GM23248 (cell line): ENCODE measurements at places on chromosomes 16 and 17. TPM values are rescaled to one million over a fixed set of nuclear protein-coding genes. Genes with fewer than 3 reads are reported as not detected.

Gene ASGR2
- not detected in 2 replicates for total RNA-seq

Gene AGRP
- total RNA-seq = not detected in 2 replicates

Gene ADGRG3
- not detected in 2 replicates for total RNA-seq

Gene TBC1D3G
- not detected in 2 replicates for total RNA-seq

Gene CLEC3A
- not detected in 2 replicates for total RNA-seq

Gene FOXN1
- not detected in 2 replicates for total RNA-seq

Gene CD300E
- not detected in 2 replicates for total RNA-seq

Gene CNP
- 58.3 and 69.4 TPM in 2 replicates for total RNA-seq

Gene ATP1B2
- total RNA-seq = not detected in 2 replicates

Gene HSF4
- 6.4 and 10.8 TPM in 2 replicates for total RNA-seq

Gene NKIRAS2
- total RNA-seq = 70.8 and 71.2 TPM in 2 replicates

Gene C17orf113
- 0.13 TPM in 1 of 2 replicates, not detected in the other for total RNA-seq

Gene HCRT
- total RNA-seq = not detected in 2 replicates

Gene ABI3
- total RNA-seq = not detected in 2 replicates

- no peak overlapping the region for H3K4me3 ChIP-seq
- H3K27me3 ChIP-seq = no peaks in the 10 kb centered on the region
- no peak overlapping the region for H3K27ac ChIP-seq
- peaks cover 15% of the 10 kb centered on the region for H3K4me1 ChIP-seq
Observed at GRCh38 chr16:28009586-28010373, 53.7 kb downstream of the GSG1L start.

DNA sequence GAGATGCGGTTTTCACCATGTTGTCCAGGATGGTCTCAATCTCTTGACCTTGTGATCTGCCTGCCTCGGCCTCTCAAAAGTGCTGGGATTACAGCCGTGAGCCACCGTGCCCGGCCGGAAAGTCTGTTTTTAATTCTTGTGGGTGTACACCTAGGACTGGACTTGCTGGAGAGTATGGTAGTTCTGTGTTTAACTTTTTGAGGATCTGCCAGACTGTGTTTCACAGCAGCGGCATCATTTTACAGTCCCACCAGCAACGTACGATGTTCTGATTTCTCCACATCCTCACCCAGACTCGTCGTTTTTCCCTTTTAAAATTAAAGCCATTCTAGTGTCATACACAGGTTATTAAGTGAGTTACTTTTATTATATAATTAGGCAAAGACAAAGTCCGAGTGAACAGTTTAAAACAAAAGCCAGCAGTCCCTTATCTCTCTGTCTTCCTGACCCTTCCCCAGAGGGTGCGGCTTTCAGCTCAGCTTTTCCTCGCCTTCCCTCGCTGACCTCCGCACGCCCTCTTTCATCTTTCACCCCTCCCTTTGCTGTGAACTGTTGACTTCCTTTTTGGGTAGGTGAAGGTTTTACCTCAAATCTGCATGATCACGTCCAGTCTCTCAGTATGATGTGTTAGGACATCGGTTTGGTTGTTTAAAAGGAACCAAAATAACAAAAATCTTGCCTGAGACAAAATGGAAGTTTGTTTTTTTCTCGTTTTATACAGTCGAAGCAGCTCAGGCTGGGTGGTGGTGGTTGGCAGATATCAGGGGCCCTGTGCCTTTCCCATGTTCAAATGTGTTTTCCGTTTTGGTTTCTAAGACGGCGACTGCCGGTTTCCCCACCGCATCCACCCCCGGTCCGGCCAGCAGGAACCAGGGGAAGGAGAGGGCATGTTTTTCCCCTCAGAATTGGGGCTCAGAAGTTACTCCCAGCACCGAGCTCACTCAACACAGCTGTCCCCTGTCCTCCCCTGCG lies 18.0 kb downstream of the FAM234A start:
- H3K27ac ChIP-seq = no peak overlapping the region
- DNase-seq = no peak
- H3K4me1 ChIP-seq = no peaks in the 10 kb centered on the region
- no peak overlapping the region for H3K4me3 ChIP-seq
- H3K36me3 ChIP-seq = peaks cover 7% of the 10 kb centered on the region; the same call in 1 of the 2 replicates

GRCh38 chr17:68457168-68457538 lies at the start of gene WIPI1:
TSS of gene WIPI1 (minus strand) at chr17:68457496. CDS start at chr17:68457421, 75 bp downstream.
- H3K36me3 ChIP-seq = peaks cover 6% of the 10 kb centered on the region; the same call in 1 of the 2 replicates
- DNase-seq = no peak
- peak within 1 kb of the TSS; percentile 80 for H3K4me3 ChIP-seq
- peak within 1 kb of the TSS; percentile 99 for H3K27ac ChIP-seq

DNA sequence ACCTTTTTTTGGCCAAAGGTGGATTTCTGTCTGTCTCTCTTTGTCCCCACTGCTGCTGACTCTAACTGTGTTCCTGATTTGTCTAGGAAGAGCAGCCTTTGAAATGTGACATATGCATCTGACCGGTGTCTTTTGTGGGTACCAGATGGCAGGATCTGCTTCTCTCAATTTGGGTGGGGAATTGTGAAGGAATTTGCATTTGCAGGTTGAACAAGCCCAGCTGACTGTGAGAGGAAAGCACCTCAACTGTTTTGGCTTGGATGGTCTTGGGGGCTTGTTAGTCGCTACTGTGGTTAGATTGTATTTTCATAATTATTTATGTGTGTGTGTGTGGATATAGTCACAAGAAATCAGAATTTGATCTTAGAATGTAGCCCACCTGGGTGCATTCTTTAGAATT lies 37.7 kb upstream of the LCMT1 start:
- no peak for DNase-seq
- no peaks in the 10 kb centered on the region for H3K4me1 ChIP-seq
- no peak overlapping the region for H3K27ac ChIP-seq
- H3K4me3 ChIP-seq = no peak overlapping the region
- H3K36me3 ChIP-seq = no peaks in the 10 kb centered on the region

DNA sequence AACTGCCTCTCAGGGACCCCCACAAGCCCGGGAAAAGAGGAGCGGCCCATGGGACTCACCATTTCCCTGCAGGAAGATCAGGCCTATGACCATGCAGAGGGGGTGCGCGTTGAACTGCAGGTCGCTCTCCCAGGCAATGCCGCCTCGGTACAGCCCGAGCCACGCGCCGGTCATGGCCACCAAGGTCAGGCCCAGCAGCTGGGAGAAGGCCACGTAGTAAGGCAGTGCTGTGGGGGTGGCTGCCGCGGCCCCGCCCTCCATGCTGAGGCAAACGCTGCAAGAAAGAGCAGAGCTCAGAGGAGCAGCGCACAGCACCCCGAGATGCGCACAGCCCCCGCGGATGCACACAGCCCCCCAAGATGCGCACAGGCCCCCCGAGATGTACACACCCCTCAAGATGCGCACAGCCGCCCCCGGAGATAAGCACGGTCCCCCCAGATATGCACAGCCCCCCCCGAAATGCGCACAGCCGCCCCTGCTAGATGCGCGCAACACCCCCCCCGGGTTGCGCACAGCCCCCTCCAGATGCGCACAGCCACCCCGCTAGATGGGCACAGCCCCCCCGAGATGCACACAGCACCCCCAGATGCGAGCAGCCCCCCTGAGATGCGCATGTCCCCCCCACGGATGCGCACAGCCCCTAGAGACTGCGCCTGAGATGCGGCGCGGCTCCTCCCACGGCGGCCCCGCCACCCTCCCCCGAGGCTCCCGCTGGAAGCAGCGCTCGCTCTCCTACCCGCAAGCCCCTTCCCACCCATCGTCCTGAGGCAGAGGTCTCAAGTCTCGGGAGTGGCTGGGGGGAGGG lies 8.6 kb downstream of the CYB561 start:
- no peaks in the 10 kb centered on the region for H3K36me3 ChIP-seq
- H3K4me3 ChIP-seq = no peak overlapping the region
- peak; percentile 53 for DNase-seq
- no peak overlapping the region for H3K27ac ChIP-seq
- H3K27me3 ChIP-seq = no peaks in the 10 kb centered on the region

- H3K4me3 ChIP-seq = no peak overlapping the region
- DNase-seq = no peak
- no peak overlapping the region for H3K27ac ChIP-seq
- H3K4me1 ChIP-seq = no peaks in the 10 kb centered on the region
- H3K27me3 ChIP-seq = no peaks in the 10 kb centered on the region
Observed at GRCh38 chr16:23225634-23226033, 43.1 kb downstream of the SCNN1G start.

DNA sequence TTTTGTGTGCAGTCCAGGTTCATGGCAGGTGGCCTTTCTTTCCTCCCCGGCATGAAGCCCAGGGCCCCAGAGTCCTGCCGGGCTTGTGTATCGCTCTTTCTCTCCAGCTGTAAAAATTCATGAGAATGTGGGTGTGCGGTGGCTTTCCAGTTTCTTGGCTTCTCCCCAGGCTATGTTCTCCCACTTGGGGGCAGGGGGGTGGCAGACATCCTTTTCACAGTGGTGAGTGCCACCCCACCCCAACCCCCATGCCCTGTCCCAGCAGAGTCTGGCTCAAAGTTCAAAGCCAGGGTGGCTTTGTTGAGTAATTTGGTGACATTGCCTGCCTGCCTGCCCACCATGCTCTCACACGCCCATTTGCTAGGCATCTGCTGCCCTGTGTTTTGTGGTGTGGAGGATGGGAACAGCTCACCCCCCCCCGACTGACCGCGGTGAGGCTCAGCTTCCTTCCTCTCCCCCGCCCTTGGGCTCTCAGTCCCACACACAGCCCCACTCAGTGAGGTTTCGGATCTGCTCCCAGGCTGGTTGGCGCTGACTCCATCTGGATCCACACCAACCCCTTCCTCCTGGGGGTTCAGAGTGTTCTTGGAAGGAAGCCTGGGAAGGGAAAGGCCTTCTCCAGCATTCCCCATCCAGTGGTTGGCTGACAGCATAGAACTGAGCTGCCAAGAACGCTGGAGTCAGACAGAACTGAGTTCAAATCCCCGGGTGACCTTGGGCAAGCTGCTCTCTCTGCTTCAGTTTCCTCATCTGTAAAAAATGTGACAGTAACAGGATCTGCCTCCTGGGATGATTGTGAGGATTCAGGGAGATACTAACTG lies 36.0 kb downstream of the CHD9 start:
- peak overlapping the region; percentile 59 for H3K4me3 ChIP-seq
- H3K4me1 ChIP-seq = peaks cover 46% of the 10 kb centered on the region
- H3K27ac ChIP-seq = peak overlapping the region; percentile 94

GRCh38 chr16:1895949-1896675 lies 22.1 kb downstream of the HS3ST6 start:
- H3K27me3 ChIP-seq = peaks cover 10% of the 10 kb centered on the region
- no peaks in the 10 kb centered on the region for H3K4me1 ChIP-seq
- no peak overlapping the region for H3K4me3 ChIP-seq
- no peak overlapping the region for H3K27ac ChIP-seq
- no peaks in the 10 kb centered on the region for H3K36me3 ChIP-seq
- DNase-seq = no peak

- DNase-seq = no peak
- no peaks in the 10 kb centered on the region for H3K36me3 ChIP-seq
- H3K27me3 ChIP-seq = no peaks in the 10 kb centered on the region
- no peak overlapping the region for H3K27ac ChIP-seq
- no peak overlapping the region for H3K4me3 ChIP-seq
Observed at GRCh38 chr16:78286065-78286464, 186.6 kb downstream of the WWOX start.

GRCh38 chr17:41406205-41406604 lies 8.8 kb upstream of the KRT31 start:
- no peaks in the 10 kb centered on the region for H3K27me3 ChIP-seq
- peaks cover 30% of the 10 kb centered on the region for H3K4me1 ChIP-seq
- no peak overlapping the region for H3K27ac ChIP-seq
- no peaks in the 10 kb centered on the region for H3K36me3 ChIP-seq
- no peak overlapping the region for H3K4me3 ChIP-seq

- H3K27me3 ChIP-seq = no peaks in the 10 kb centered on the region
- no peaks in the 10 kb centered on the region for H3K36me3 ChIP-seq
- H3K4me1 ChIP-seq = peaks cover 20% of the 10 kb centered on the region
- DNase-seq = peak; percentile 93
- H3K4me3 ChIP-seq = peak overlapping the region; percentile 28; the same call in 1 of the 2 replicates
- H3K27ac ChIP-seq = peak overlapping the region; percentile 88
Observed at GRCh38 chr17:39939588-39940419, 12.3 kb downstream of the LRRC3C start.

GRCh38 chr16:8736123-8736668 lies 61.2 kb downstream of the TMEM186 start:
- no peak overlapping the region for H3K4me3 ChIP-seq
- DNase-seq = no peak
- no peaks in the 10 kb centered on the region for H3K4me1 ChIP-seq
- no peaks in the 10 kb centered on the region for H3K36me3 ChIP-seq
- H3K27me3 ChIP-seq = no peaks in the 10 kb centered on the region

- DNase-seq = no peak
- H3K27ac ChIP-seq = no peak overlapping the region
- no peaks in the 10 kb centered on the region; the same call in 1 of the 2 replicates for H3K27me3 ChIP-seq
- no peaks in the 10 kb centered on the region for H3K36me3 ChIP-seq
Observed at GRCh38 chr17:43680461-43680860, 18.7 kb upstream of the MEOX1 start.

DNA sequence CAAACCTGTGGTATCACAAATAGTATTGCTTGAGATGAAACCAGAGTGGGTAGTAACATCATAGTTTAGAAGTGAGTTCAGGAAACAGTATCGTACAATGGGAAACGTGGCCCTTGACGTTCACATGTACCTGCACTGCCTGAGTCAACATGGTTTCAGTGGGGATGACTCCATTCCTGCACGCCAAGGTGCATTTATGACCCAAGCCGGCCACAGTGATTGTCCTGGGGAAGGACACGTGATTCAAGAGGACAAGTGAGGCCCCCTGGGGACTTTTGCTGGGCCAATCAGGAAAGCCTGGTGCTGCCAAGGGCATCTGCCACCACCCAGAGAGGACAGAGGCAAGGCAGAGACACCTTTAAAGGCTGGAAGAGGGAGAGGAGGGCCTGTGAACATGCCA lies 119.2 kb downstream of the AXIN2 start:
- no peak overlapping the region for H3K27ac ChIP-seq
- no peak for DNase-seq
- no peaks in the 10 kb centered on the region for H3K36me3 ChIP-seq
- H3K4me3 ChIP-seq = no peak overlapping the region
- H3K27me3 ChIP-seq = peaks cover 34% of the 10 kb centered on the region
- no peaks in the 10 kb centered on the region for H3K4me1 ChIP-seq

- DNase-seq = no peak
- no peak overlapping the region for H3K27ac ChIP-seq
- H3K4me3 ChIP-seq = no peak overlapping the region
Observed at GRCh38 chr17:19014628-19015215, 10.2 kb upstream of the FAM83G start.

- peak within 1 kb of the TSS; percentile 88 for H3K27ac ChIP-seq
- no peaks in the 10 kb centered on the region for H3K27me3 ChIP-seq
- H3K4me3 ChIP-seq = peak within 1 kb of the TSS; percentile 86
- H3K4me1 ChIP-seq = peaks cover 34% of the 10 kb centered on the region
Observed at GRCh38 chr16:88785106-88785924, at the start of gene PIEZO1. TSS of gene PIEZO1 (minus strand) at chr16:88785220. CDS start at chr16:88784964, 256 bp downstream.
